Activated CD4-positive, alpha-beta memory T cell treated with anti-CD3 and anti-CD28 coated beads for 36 hours (primary cell): ENCODE measurements at places on chromosomes 2 and 18.

GRCh38 chr2:112916145-112916571 is 5.2 kb downstream of the IL37 start:
- DNase-seq = peak; percentile 64

- no peak for DNase-seq
Observed at GRCh38 chr2:25347846-25348245, 6.1 kb upstream of the DNMT3A start.

GRCh38 chr2:46087492-46087891 is 209.7 kb upstream of the EPAS1 start:
- no peak for DNase-seq

DNA sequence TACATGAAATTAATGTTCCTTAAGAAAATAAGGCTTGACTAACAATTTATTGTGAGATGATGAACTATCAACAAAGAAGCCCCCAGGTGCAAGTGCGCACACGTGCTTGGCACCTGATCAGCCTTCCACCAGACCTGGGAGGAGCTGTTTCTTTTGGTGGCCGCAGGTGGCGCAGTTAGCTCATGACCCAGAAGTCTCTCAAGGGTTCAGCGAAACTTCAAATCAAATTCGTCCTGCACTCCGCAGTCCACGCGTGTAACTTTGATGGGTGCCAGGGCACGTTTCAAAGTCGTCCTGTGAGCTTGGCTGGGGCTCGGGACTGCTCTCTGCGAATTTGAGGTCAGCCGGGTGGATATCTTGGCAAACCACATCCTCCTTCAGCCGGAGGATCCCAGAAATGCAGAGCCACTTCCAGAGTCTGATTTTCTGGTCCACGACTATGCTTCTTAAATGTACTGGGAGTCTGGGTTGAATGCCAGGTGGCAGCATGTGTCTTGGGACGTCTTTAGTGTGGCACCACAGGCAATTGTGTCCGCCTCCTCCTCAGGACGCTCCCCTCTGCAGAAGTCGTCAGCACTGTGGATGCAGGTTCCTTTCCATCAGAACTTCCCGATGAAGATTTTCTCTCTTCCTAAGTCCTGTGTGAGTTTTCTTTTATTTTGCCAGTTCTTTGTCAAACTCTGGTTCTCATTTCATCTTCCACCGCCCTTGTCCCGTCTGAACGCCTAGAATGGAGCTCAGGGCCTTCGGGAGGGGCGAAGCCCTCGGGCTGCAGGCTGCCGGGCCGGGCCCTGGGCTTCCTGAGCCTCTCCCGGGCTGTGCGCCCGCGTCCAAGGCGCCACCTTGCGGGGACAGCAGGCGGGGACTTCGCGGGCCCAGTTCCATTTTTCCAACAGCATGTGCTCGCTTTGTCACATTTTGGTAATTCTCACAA is 61.3 kb upstream of the RAPGEF4 start:
- peak; percentile 50 for DNase-seq

DNA sequence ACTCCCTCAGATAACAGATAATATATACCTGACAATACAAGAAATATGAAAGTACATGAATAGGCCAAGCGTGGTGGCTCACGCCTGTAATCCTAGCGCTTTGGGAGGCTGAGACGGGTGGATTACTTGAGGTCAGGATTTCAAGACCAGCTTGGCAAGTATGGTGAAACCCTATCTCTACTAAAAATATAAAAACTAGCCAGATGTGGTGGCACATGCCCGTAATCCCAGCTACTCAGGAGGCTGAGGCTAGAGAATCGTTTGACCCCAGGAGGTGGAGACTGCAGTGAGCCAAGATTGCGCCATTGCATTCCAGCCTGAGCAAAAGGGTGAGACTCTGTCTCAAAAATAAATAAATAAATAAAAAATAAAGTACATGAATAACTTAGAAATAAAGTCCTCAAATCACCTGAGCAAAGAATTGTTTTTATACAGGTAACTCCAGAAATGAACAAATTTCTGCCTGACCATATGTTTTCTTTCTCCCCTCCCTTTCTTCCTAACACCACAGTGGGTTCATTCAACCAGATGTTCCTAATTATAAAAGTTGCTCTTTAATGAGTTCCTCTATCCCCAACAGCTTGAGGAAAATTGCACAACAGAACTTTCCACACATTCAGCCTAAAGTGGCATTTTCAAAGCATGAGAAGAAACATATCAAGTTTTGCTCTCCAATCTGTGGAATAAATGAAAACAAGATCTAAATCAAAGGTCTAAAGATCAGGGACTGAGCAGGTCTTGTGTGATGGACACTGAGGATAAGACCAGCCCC is 33.6 kb upstream of the AP1S3 start:
- no peak for DNase-seq
